ENCODE measurements at places on chromosomes 4 and X.

GRCh38 chrX:18970465-18970864, 13.4 kb downstream of the PHKA2 start:
- DNase-seq = no peak

DNA sequence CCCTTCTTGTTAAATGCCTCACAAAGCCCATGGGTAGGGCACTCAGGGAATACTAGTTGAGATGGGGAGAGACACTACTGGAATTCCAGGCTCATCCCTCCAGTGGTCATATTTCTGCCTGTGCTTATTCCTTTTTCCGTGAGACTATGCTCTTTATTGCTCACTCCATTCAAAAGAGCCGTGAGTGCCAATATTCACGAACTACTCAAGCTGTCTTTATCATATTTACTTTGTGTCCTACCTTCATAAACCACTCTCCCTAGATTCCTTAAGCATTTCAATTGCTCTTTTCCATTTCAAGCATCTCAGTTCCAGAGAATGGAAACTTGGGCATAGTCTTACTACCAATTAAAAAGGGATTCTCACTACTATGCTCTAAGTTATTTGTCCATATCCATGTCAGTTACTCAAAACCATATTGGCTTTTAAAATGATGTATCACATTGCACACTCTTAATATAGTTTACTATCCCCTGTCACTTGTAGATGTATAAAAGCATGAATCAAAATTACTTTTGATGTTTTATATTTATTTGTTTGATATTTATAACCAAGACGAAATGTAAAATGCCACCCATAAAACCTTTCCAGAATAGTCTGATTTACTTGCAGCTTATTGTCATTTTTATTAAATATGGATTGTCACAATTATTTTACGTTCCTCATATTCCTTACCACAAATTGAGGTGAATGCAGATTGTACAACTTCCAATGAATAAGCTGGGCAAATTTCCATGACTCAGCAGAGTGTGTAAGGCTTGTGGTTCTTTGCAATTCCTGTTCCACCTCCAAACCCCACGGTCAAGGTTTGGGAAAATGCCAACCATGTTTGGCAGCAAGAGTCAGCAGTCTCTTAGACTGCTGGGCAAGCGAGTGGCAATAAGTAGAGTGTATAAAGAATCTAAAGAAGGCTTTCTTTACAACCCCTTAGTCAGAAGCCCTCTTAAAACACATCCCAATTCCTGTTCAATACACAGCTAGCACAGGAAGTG, 24.4 kb downstream of the ENOX2 start:
- DNase-seq = no peak

DNA sequence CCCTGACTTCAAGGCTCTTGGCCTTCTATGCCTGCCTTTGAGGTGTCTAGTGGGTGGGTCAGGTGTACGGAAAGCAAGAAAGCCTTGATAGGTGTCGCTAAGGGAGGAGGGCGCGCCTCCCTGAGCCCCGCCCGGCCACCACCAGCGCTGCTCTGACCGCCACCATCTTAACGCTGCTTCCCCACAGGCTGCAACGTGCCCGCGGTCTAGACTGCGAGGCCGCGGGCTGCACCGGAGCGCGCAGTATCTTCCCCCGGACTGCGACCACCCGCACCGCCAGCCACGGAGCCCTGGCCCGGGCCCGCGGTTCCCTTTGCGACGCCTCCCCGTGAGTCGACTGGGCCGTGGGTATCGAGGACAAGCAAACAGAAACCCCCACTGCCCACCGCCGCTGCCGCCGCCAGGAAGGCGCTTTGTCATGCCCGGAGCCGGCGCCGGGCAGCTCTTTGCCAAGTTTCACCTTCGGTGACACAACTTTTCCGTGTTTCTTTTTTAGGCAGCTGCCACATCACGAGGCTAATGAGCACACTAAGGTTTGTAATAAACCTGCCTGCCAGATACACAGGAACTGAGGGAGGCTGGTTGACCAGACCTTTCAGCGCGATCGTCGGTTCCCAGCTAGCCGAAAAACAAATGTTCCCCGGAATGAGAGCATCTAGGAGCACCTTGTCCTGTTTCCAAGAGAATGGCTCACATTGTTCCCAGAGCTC, 335.8 kb upstream of the F9 start:
- DNase-seq = no peak

GRCh38 chr4:110292994-110293744, 94.8 kb upstream of the ELOVL6 start:
- no peak for DNase-seq

DNA sequence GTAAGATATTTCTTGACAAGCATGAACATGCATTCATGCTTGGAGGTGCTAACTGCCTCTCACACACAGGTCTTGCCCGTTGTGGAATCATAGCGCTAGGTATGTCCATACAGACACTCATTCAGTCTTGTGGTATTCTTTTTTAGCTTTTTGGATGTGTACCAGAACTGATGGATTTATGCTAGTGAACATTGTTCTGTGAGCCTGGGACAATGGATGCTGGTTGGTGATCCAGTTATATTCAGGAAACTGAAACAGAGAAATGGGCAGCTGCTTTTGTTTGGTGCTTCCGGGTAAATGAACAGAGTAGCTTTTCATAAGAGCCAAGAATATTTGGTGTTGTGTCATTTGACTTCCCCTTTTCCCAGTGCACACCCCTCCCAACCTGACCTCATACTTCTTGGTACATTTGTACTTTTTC, 78.9 kb upstream of the SLC4A4 start:
- no peak for DNase-seq

GRCh38 chr4:73450398-73451004, 14.5 kb downstream of the AFP start:
- DNase-seq = no peak

DNA sequence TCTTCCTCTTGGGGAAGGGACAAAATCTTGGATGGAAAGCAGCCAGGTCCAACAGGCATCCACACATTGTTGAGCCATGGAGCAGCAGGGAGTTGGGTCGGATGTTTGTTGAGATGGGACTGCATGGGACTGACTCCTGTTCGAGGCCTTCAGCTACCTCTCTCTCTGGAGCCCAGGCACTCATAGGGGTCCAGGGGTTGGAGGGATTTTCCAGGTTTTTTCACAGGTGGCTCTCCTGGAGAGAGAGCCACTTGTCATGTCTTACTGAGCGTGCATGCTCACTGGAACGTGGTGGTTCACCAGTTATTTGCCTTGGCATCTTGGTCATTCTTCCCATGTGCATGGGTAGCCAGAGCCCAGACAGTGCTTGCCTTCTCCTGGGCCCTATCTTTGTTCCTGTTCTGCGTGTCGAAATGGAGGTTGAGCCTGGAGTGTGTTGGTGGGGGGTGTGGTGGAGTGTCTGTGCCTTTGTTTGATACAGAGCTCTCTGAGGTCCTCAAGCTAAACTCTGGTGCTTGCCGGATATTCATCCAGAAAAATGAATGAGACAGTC, 60.6 kb downstream of the NBDY start:
- no peak for DNase-seq

DNA sequence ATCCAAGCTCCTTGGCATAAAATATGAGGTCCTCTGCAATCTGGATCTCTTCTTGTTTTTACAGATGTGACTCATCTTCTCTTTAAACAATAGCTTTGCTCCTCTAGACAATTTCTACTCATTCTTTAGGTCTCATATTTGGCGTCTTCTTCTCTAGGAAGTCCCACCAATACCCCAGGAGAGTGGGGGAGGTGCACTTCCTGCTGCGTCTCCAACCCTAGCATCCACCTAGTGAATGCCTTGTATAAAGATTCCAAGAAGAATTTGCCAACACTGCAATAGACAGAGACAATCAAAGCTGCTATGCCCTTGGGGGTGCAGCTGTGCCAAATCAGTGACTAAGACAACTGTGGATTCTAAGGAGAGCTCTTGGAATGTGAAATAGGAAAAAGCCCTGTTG, 45.7 kb upstream of the SLC10A7 start:
- DNase-seq = no peak

GRCh38 chrX:106670631-106671030, 55.9 kb upstream of the RNF128 start:
- DNase-seq = no peak

DNA sequence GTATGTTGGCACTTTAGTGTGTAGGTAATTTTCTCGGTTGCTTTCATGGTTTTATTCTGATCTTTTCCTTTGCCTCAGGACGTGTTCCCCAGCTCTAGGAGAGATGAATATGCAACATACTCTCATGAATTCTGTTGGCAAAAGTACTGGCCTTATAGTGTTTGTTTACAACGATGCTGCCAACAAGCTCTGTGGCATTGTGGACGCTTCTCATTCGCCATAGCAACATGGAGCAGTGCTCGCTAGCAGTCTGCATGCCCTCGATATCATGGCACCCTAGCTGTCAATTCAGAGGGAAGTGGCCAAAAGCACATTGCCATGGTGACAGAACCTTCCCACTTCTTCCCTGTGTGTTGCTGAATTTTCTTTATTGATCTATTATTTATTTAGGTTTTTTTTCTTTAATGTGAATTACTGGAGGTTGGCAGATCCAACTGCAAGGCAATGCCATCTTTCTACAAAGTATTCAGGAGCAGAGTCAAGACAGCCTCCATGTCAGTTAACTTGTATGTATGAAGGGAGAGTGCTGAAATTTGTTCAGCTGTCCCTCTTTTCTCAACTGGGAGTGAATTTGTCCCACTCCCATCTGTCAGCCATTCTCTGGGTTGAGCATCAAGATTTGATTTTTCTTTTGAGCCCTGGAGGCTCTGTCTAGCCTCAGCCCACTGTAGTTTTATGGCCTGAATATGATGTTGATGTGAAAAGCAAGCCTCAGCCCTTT, 224.9 kb upstream of the VCX3A start:
- DNase-seq = no peak

DNA sequence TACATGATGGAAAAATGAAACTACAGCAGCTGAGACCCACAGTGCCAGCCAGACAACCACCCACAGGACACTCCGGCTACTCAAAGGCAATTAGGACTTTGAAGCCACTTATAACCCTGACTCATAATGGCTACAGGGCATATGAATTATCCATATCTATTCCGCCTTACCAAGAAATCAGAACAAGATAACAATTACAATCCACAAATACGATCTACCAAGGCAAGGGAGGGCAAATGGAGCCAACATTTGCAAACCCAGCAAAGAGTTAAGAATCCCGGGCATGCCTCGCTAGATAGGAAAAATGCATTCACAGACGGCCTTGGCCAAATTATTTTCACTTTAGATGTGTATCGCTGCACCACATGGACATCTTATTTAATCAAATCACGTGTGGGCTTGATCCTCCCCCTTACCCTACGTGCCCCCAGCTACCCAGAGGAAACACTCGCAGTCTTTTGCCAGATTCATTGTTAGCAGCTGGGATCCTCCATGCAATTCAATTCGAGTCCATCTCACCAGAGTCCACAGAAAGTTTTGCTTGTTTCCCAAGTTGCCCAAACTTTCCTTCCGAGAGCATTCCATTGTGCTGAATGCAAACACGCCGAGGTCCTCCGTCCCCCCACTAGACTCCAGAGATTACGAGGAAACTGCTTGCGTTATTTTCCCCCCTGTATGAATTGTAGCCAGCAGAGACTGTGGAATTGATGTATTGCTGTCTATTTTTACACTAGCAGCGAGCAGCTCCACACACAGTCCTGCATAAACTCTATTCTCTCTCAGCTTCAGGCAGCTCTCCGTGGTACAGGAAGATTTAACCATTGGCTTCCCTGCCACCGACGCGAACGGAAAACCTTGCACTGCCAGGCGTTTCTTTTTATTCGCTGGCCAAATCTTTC, 1.2 kb downstream of the PPARGC1A start:
- DNase-seq = no peak

DNA sequence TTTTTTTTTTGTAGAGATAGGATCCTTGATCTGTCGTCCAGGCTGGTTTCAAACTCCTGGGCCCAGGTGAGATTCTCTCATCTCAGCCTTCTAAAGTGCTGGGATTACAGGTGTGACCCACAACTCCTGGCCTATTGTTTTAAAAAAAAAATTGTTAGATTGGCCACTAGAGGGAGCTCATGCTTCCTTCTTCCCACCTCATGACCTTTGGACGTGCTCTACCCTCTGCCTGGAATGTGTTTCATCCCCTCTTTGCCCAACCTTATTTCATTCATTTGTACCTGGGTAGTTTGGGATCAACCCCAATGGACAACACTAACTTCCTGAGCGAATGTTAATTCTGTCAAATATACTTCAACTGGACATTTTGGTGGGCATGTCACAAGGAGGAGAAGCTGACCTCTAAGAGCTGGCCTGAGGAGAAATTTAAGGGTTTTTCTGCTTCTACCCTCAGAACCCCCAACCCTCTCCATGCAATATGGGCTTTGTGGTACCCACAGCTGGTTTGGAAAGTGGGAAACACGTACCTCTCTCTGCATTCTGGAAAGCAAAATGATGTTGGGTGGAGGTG, 6.4 kb downstream of the PPEF2 start:
- no peak for DNase-seq

DNA sequence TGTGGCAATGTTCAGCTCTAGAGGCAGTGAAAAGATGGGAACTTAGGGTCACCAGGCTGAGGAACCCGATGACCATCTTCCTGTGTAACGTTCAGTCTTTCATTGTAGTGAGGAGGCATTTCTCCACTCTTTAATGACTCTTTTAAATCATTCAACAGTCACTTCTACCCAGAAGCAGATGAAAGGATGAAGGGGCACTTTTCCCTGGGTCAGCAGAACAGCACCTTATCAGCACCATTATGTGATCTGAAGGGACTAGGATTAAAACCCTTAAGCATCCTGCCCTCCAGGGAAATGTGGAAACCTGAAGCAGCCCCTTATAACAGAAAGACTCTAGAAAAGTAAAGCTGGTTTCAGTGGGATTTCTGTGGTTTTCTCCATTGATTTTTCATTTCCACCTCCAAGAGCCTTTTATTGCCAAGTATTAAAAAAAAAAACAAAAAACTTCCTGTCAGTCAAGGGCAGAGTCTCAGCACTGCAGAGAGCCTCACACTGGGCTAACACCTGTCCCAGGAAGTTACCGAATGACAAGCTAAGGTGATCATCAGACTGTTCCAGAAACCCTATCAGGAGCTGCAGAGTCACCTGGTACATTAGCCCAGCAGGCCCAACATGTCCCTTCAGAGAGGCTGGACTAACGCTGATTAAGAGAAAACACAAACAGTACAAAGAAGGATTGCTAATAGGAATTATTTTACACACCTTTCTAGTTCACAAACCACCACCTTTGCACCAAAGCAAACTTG, 185.9 kb downstream of the SHROOM3 start:
- no peak for DNase-seq

GRCh38 chr4:8250227-8250626, 19.3 kb upstream of the HTRA3 start:
- DNase-seq = no peak

- DNase-seq = no peak
Observed at GRCh38 chrX:22345884-22346283, 73.2 kb downstream of the CBLL2 start.

DNA sequence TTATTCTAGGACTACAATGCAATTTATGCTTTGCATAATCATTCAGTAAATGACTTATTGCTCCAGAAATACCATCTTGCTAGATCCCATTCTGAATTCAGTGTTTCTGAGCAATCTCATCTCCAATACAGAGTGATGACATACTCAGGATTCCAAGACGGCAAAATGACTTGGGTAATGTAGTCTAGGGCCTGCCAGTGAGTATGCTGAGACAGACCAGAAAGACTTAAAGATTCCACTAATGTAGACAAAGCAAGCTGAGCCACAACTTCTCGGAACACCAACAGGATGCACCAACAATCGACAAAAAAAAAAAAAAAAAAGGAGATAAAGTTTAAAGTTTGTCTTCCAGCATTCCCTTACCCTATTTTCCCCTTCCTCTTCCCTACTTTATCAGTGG, 919 bp upstream of the SEC24B start:
- no peak for DNase-seq

GRCh38 chrX:117645639-117646038, 471.0 kb downstream of the KLHL13 start:
- no peak for DNase-seq

- no peak for DNase-seq
Observed at GRCh38 chr4:6939761-6940743, 30.4 kb downstream of the TBC1D14 start.

- DNase-seq = no peak
Observed at GRCh38 chrX:138745196-138745595, 33.7 kb upstream of the FGF13 start.
